Trophoblast cell (in vitro differentiated cells and primary cell): ENCODE measurements at places on chromosomes 1 and 21.
A peak's percentile ranks its signal among the peaks of the same experiment; 100 is the strongest.

- DNase-seq = no peak
Observed at GRCh38 chr1:167104256-167104633, 10.4 kb downstream of the STYXL2 start.

GRCh38 chr1:235952950-235953615 is 86.4 kb upstream of the LYST start:
- DNase-seq = no peak

- DNase-seq = no peak
Observed at GRCh38 chr1:53999920-54000319, 18.1 kb downstream of the LDLRAD1 start.

DNA sequence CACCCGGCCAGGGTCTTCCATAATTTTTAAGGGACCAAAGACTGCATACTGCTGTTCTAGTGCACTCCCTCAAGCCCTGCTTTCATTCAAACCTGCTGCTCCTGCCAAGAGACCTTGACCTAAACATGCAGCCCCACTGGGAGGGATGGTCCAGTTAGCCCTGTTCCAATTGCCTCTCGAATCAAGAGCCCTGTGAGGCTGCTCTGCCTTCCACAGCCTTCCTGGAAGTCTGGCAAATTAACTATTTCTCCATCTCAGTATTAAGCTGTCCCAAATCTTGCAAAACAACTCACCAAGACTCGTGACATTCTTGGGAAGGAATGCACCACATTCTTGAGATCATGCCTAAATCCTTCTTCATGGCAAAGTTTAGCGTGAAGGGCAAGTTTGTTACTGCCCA is 231.3 kb downstream of the C1orf94 start:
- peak; percentile 67 for DNase-seq

- no peak for DNase-seq
Observed at GRCh38 chr1:47059376-47059775, 7.7 kb upstream of the CYP4Z1 start.

GRCh38 chr1:106960412-106960811 is 96.1 kb upstream of the PRMT6 start:
- DNase-seq = no peak

DNA sequence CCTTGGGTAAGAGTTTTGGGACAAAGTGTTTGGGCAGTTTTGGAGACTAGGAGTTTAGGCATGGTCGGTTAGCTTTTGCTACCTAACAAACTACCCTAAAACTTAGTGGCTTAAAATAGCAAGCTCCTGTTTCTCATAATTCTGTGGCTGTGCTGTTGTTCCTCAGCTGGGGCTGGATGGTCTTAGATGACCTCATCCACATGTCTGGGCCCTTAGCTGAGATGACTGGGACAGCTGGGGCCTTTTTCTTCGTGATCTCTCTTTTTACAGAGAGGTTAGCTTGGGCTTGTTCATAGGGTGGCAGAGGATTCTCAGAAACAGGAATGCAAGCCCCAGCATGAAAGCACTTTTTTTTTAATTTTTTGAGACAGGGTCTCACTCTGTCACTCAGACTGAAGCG is 6.6 kb downstream of the ATP1A4 start:
- no peak for DNase-seq

DNA sequence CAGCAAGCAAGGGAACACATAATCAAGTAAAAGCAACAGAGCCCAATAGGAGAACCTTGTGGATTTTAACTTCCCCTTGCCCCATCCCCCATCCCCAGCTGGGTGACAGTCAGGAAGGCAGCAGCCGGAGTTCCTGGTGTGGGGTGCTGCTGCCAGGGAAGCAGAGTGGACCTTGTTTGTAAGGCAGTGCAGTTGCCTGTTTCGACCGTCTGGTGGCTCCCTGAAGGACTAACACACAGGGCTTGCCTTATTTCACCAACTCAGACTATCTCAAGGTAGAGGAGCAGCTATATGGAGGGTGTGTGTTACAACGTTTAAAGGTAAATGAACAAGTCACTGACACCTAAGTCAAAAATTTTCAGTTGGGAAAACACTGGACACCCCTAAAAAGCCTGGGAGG is 6.6 kb downstream of the KRTAP10-8 start:
- DNase-seq = no peak

DNA sequence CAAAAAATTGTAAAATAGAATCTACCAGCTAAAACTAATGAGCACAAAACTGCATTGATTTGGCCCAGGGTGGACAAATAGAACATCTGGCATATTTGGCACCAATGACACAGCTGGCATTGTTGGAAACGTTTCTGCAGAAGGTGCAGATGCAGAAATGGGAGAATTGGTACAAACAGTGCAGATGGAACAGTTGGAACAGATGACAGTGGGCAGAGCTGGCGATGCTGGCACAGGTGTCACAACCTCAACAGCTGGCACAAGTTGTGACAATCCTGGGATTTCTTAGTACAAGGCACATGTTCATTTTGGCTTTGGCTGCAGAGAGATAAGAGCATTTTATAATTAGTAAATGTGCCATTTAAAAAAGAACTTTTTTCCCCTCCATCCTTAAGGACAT is 91.1 kb upstream of the ZBTB18 start:
- DNase-seq = no peak

DNA sequence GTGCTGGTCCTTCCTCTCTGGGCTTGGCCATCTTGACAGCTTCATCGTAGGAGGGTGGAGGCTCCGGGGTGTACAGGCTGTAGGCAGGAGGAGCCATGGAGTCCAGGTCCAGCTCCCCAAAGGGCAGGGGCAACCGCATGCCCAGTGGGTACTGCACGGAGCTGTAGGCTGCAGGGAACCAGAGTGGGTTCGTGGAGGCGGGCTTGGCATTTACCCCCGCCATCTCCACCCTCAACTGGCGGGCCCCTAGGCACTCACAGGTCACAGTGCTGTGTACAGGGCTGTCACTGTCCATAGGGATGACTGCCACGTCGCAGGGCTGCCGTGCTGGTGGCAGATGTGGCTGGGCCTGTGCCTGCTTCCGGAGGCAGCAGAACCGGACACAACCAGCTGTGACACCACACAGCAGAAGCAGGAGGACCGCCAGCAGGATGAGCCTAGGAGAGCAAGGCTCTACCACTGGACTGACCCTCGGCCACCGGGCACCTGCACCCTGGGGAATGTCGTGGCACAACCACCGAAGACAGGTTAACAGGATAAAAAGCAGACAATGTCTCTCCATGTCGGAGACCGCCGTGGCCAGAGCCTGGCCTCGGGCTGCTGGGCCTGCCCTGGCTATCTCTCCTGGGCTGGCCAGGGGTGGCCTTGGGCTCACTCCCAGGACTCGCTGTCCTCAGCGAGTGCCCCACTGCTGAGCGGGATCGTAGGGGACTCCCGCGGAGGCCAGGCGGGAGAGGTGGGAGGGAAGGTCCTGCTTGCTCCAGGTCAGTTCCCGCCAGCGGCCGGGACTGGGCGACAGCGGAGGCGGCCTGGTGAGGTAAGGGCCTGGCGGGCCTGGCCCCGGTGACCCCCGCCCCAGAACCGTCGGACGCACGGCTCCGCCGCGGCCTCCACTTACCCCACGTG is 831 bp downstream of the TMEM52 start:
- DNase-seq = no peak

DNA sequence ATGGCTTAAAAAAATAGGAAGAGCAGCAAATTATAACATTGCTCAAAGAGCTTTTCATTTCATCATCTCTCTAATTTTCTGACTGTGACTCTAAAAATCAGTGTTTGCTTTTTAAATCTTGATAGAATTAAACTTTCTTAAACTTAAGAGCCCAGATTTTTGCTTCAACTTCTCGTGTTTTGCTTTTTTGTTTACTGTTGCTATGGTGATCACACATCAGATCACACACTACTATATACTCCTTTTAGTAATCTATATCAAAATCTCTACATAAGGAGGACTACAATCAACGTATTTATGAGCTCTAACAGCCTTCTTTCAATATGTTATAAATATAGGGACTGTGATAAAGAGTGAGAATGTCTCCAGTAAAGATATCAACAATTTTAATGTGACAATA is 537.3 kb downstream of the KCNT2 start:
- DNase-seq = no peak

DNA sequence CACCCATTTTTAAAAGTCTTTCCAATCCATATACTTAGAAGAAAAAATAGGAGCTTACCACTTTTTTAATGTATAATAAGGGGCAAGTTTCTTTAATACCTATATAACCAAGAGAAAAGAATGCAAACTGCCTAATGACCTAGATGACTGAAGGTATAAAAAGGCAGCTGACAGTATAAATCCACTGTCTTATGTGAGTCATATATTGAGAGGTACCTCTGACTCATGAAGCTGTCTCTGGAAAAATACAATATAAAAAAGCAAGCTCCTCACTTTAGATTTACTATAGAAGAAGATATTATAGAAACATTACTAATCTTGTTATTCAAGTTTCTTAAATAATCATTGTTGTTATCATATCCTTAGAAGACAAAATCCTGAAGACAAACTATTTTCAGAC is 144.2 kb downstream of the VAV3 start:
- DNase-seq = peak; percentile 13

DNA sequence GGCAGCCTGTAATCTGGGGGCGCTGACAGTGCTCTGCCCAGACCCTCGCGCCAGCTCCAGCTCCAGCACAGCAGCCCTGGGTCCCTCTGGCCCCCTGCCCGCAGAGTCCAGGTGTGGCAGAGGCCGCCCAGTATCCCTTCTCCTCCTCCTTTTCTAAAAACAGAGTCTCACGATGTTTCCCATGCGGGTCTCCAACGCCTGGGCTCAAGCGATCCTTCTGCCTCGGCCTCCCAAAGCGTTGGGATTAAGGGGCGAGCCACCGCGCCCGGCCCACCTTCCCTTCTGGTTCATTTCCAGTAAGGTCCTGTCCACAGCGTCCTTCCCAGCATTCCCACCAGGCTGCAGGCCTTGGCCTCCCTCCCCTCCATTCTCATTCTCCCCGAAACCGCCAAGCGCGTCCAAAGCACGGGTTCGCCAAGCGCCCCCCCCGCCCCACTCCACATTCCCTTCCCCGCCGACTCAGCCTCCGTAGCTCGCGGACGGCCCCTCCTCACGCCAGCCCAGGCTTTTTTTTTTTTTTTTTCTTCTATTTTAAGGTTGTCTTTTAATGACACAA is 2.0 kb upstream of the PCBP3 start:
- no peak for DNase-seq

GRCh38 chr1:174911606-174912005 is 88.1 kb upstream of the CACYBP start:
- DNase-seq = no peak

DNA sequence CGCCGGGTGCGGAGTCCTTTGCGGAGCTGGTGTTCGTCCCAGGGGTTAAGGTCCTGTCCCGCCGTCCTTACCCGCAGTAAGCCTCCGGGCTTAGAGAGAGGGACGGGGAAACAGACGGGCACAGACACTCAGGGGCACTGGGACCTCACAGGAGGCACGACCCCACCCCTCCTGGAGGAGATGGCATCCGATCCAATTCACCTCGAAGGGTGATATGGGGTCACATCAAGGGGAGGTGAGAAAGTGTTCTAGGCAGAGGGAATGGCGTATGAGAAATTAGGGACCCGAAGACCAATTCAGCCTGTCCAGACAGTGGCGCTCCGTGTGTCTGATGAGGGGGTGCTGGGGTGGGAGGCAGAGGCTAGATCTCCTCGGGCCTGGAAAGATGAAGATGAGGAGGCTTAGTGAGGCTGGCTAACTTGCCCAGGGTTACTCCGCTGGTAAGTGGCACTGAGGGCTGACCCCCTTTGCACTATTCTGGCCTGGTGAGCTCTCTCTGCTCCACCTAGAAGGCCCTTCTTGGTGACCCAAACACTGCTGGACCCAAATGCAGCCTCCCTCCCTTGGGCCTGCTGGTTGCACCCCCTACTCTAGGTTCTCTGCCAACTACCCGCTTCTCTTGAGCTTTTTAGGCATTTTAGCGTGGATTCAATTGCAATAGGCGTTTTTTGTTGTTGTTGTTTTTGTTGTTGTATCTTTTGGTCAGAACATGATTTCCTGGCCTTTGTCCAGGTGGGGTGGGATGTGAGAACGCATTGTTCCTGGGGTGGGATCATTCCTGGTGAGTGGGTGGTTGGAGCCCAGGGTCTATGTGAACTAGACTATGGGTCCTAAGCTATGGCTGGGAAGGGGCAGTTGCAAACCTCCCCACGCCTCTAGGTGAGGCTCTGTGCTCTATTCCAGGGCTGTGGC is 12.3 kb downstream of the BTBD19 start:
- no peak for DNase-seq

DNA sequence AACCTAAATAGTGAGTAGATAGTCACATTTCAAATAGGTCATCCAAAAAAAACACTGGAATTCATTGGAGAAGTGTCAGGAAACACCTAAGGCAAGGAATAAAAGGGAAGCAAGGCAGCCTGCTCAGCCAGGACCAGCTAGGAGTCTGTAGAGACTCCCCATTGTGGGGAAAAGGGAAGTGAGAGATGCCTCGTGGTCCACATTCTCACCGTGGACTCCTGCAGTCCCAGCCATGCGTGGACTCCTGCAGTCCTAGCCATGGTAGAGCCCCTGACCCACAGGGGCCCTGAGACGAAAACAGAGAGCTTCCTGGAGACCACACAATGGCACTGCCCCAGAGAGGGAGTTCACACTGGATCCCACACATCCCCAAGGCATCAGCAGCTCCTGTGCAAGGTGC is 97.5 kb downstream of the LRIG2 start:
- no peak for DNase-seq

GRCh38 chr1:218361298-218362065 is 16.3 kb downstream of the TGFB2 start:
- no peak for DNase-seq

DNA sequence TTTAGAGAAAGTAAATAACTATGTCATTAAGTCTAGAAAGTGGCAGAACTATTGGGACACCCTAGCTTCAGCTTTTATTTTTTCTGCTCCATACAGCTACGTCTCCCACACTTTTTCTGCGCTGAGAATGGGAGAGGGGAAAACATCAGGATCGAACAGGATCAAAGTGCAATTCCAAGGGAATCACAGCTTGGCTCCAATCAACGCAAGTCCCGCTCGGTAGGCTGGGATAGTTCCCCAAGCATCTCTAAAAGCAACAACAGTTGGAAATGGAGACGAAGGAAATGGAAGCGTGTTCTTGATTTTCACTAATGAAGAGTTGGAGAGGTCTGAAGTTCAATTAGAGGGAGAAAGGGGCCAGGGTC is 536 bp downstream of the HMGCL start:
- no peak for DNase-seq

- no peak for DNase-seq
Observed at GRCh38 chr1:222286011-222286410, 261.9 kb downstream of the HHIPL2 start.

GRCh38 chr21:33374080-33374449 is 29.1 kb upstream of the IFNGR2 start:
- no peak for DNase-seq

- DNase-seq = no peak
Observed at GRCh38 chr1:115186711-115187265, 97.5 kb upstream of the TSPAN2 start.

- no peak for DNase-seq
Observed at GRCh38 chr1:47187231-47187925, 2.5 kb downstream of the PDZK1IP1 start.

- no peak for DNase-seq
Observed at GRCh38 chr21:18646116-18646515, 242.5 kb upstream of the TMPRSS15 start.

GRCh38 chr1:39615086-39615673 is 24.3 kb downstream of the HEYL start:
- no peak for DNase-seq

- DNase-seq = no peak
Observed at GRCh38 chr1:113439277-113439670, 49.0 kb downstream of the MAGI3 start.

GRCh38 chr1:94037392-94038229 is 83.3 kb downstream of the ABCA4 start:
- DNase-seq = peak; percentile 50
